ENCODE measurements at places on chromosomes 12 and 14.

DNA sequence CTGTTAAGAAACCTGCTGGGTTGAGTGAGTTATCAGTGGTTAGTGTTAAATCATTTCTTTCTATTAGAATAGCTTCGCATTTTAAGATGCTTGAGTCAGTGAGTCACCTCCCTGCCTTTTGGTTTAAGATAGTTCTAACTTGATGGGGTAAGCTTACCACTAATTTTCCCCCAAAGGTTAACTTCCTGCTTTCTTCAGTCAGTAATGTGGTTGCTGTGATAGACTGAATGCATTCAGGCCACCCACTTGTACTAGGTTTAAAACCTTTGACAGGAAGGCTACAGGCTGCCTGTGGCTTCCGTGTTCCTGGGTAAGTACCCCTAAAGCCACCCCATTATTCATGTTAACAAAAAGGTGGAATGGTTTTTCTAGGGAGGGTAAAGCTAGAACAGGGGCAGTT, 25.3 kb downstream of the CLEC2A start:
- DNase-seq = no peak

DNA sequence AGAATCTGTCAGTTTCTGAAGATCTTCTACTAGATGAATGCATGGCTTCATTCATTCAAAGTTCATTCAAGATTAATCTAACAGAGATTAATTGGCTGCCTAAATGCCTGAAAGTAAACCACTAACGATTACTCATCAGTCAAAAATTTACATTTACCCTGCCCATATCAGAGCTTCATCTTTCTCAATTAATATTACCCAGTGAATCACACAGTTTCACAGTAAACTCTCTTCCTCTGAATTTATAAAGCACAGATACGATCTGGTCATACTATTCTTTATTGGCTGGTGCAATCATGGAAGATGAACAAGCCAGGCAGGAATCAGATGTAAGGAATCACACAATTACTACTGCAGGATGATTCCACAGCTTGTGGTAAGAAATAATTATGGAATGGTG, 377.7 kb downstream of the SLC16A7 start:
- no peak for DNase-seq

DNA sequence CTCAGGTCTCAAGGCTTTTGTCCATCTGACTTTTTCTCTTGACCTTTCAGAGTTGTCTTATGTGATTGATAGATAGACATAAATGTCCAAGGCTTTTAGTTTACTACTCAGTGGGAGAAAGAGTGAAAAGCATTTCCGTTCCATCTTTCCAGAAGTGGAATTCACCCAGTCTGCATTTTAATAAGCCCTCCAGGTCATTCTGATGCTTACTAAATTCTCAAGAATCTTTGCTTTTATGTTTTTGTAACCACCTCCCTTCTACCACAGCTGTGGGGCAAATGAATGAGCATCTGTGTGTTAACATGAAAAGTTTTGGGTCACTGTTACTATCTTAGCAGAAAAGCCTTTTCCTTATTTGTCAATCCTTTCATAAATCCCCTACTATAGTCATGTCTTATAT, 251.4 kb downstream of the LRIG3 start:
- no peak for DNase-seq

DNA sequence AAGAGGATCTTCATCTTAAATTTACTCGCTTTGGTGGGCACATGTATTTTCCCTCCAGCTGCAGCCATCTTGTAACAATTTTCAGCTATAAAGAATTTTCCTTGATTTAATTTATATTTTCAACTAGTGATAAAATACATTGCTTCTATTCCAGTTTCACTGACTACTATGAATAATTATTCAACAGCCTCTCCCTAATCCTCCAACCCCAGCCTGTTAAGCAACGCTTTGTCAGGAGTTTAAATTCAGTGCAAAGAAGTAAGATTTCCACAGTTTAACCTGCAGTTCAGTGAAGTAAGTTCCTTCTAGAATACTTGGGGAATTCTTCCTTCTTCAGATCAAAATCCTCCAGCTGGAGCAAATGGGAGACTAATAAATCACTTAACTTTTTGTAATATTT, 180.2 kb downstream of the MSRB3 start:
- DNase-seq = no peak

- DNase-seq = no peak
These were observed 80.4 kb upstream of the DIO3 start for GRCh38 chr14:101480747-101481530.

DNA sequence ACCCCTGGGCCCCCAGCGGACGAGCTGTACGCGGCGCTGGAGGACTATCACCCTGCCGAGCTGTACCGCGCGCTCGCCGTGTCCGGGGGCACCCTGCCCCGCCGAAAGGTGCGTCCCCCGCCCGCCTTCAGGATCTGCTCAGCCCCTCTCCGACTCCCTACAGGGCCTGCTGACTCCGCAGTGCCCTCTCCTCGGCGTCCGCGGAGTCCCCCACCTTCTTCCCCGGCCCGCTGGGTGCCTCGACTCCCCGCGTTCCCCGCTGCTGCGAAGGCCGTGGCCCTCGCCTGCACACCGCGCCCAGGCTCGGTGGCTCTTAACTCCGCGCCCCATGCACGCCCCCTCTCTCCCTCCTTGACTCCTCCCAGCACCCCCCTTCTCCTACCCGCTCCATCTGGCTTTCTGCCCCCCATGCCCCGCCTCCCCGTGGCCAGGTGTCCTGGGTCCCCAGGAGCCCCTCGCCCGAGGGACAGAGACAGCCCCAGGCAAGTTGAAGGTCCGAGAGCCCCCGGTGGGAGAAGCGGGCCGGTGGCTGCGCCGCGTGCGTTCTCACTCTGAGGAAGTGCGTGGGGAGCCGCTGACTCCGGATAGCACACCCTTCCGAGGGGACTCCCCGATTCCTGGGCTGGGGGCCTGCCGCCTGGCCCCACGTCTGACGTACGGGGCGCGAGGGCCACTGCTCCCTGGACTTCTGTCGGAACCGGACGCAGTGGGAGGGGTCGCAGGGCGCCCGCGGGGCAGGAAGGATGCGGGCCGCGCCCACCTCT, 594 bp downstream of the TAMALIN start:
- DNase-seq = no peak

- no peak for DNase-seq
These were observed 9.0 kb upstream of the PAX9 start for GRCh38 chr14:36652542-36653201.

- DNase-seq = no peak
These were observed 13.0 kb downstream of the CIPC start for GRCh38 chr14:77111021-77111420.

- no peak for DNase-seq
These were observed 35.1 kb upstream of the BATF start for GRCh38 chr14:75487155-75487671.

DNA sequence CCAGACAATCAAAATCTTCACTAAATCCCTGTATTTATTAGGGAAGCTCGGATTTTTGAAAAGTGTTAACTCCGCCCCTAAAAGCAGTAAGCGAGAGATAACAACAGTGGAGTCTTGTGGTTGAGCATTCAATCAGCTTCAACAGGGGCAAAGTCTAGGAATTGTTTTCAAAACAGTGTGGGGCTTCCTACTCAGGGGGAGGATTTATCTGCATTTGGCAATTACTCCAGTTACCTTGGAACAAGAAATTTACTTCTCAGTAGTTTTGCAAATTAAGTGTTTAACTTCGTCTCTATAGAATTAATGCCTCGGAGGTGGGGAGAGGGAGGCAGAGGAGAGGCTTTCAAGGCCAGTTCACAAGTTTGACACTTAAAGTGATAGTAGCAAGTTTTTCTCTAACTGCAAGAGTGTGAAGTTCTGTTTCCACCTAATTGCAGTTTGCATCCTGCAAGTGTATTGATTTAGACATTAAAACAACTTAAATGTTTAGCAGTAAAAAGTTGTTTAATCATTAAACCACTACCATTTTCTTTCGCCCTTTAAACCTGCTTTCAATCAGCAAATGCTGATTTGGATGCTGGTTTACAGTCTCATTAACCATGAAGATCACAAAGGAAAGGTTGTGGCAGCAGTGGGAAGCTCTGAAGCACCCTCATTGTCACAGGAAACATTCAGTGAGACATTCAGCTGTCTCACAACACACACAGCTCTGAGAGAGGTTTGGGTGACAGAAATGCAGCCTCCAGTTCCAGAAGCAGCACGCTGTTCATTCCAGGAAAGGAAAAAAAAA, 102.0 kb downstream of the HMGA2 start:
- no peak for DNase-seq

- no peak for DNase-seq
These were observed 1.7 kb downstream of the PLEK2 start for GRCh38 chr14:67410313-67410712.

GRCh38 chr14:49989966-49990365, 97.1 kb downstream of the ARF6 start:
- no peak for DNase-seq

DNA sequence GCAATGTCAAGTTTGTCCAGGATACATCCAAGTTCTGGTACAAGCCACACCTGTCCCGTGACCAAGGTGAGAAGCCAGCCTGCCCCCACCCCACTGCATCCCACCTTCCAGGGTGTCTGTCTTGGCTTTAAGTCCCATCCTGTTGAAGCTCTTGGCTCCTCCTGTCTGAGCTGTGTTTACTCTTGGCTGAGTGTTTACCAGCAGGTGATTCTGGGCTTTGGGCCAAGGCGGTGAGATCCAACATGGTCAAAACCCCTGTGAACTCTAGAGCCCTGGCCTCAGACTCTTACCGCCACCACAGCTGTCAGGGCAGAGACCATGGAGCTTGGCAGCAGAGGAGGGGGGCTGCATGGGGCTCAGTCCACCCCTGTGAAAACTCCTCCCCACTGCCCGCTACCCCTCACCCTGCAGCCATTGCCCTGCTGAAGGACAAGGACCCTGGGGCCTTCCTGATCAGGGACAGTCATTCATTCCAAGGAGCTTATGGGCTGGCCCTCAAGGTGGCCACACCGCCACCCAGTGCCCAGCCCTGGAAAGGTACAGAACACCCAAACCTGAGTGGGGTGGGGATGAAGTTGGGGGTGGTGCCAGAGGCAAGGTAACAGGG, 11.6 kb downstream of the TNS2 start:
- peak; percentile 65 for DNase-seq

DNA sequence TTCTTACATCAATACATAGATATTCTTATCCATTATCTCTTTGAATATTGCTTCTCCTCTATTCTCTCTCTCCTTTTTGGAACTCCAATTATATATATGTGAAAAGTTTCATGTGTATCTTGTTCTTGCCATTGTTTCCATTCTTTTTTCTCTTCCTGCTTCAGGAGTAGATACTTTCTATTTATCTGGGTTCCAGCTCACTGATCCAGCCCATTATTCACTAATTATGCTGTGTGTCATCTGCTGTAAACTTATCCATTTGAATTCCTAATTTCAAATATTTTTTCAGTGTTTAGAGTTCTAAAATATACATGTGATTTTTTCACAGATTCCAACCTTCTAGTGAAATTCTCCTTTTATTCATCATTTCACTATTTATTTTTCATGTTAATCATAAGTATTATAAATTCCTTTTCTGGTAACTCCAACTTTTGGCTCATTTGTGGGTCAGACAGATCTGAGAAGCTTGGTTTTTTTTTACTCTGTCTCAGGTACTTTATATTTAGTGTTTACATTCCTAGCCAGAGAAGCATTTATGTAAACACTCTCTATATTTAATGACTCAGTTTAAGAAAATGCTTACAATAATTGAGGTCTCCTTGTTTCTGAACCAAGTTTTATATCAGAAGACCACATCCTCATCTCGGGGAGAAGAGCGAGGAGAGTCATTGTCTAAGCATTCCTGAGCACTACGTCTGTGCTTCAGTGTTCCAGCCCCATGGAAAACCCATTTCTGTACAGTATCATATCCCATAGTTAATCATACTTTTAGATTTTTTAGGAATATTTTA, 15.9 kb upstream of the AMIGO2 start:
- no peak for DNase-seq

GRCh38 chr12:108568338-108569154, 6.2 kb downstream of the ISCU start:
- no peak for DNase-seq

GRCh38 chr12:77249892-77250291, 184.5 kb upstream of the E2F7 start:
- peak; percentile 31 for DNase-seq
